Suppressor macrophage treated with lipopolysaccharide for 1 hour (primary cell): ENCODE measurements at places on chromosomes 4 and X.

GRCh38 chr4:8370835-8371595, 69.5 kb downstream of the ACOX3 start:
- DNase-seq: no peak

- no peak for DNase-seq
Observed at GRCh38 chr4:110924761-110925160, 301.9 kb upstream of the PITX2 start.

- no peak for DNase-seq
Observed at GRCh38 chr4:5952286-5952974, 59.5 kb upstream of the CRMP1 start.

- peak; percentile 62 for DNase-seq
Observed at GRCh38 chr4:38621028-38621684, 42.8 kb upstream of the KLF3 start.

- DNase-seq: no peak
Observed at GRCh38 chr4:120528428-120528827, 394.1 kb downstream of the PRDM5 start.

DNA sequence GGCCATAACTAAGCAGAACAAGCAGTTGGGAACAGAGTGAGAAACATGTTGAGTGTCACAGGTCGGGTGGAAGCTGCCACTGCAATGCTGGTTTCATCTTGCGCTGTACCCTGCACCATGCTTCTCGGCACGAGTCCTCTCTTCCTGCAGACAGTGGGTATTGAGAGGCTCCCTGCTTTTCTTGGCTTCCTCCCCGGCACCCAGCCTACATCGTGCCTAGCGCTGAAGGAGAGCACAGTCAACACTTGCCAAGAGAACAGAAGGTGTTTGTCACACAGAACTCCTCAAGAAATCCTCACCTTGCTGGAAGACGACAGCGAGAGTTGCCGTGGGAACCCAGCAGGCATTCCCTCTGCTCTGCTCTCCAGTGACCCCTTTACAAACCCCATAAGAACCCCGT, 53.6 kb downstream of the EVC2 start:
- DNase-seq: no peak

GRCh38 chr4:65344278-65344825, 325.9 kb downstream of the EPHA5 start:
- no peak for DNase-seq

- no peak for DNase-seq
Observed at GRCh38 chrX:150303386-150304097, 59.6 kb upstream of the MAMLD1 start.

- no peak for DNase-seq
Observed at GRCh38 chrX:42778096-42778495, at the start of gene PPP1R2C. PPP1R2C (minus strand) TSS chrX:42778163; CDS start chrX:42778079, 84 bp downstream.
